ENCODE measurements at places on chromosomes 6 and 20.

- DNase-seq, result no peak
These were observed 127.4 kb upstream of the AFDN start for GRCh38 chr6:167699141-167699931.

GRCh38 chr6:23089981-23090380, 520.6 kb downstream of the HDGFL1 start:
- no peak for DNase-seq

GRCh38 chr6:154592199-154592860, 81.8 kb upstream of the CNKSR3 start:
- no peak for DNase-seq

GRCh38 chr6:123962508-123962907, 158.8 kb downstream of the NKAIN2 start:
- no peak for DNase-seq

GRCh38 chr20:9447182-9447581, 67.2 kb upstream of the LAMP5 start:
- DNase-seq, result no peak

- DNase-seq, result no peak
These were observed 216.5 kb upstream of the SNX9 start for GRCh38 chr6:157606516-157606915.

- no peak for DNase-seq
These were observed 1.4 kb upstream of the INSM1 start for GRCh38 chr20:20366551-20366875.

GRCh38 chr6:9292975-9293374, 857.6 kb upstream of the SLC35B3 start:
- DNase-seq, result no peak

DNA sequence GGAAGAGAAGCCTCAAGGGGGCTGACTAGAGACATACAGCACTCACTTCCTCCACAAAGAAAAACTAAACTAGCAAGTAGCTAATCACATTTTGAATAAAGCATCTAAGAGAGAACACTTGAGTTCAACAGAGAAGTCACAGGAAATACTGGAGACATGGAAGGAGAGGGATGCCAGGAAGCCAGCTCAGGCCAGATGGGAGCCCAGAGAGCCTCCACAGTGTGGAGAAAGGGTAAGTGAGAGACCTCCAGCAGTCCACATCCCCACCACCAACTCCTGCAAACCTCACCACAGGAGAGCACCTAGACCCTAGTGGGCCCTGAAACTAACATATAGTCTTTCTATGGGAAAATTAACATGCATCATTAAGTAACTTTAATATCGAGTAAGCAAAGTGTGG, 79.2 kb downstream of the EPM2A start:
- no peak for DNase-seq

- no peak for DNase-seq
These were observed 69.6 kb upstream of the ADGRF1 start for GRCh38 chr6:47111685-47112084.

DNA sequence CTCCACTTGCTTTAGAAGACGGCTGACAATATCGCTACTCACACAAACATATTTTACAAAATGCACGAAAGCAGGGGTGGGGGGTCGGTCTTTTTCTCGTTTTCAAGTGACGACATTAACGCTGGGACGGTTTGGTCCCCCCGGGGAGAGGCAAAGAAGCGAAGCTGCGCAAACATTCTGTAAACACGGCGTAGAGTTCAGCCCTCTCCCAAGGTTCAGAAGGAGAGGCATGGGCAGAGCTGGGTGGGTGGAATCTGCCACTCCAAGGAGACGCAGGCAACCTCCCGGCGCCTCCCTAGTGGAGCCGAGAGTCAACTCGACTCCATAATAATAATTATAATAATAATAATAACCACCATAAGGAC, 2.4 kb downstream of the NKX2-2 start:
- no peak for DNase-seq

- DNase-seq, result no peak
These were observed 230.3 kb downstream of the IBTK start for GRCh38 chr6:82017288-82017687.

DNA sequence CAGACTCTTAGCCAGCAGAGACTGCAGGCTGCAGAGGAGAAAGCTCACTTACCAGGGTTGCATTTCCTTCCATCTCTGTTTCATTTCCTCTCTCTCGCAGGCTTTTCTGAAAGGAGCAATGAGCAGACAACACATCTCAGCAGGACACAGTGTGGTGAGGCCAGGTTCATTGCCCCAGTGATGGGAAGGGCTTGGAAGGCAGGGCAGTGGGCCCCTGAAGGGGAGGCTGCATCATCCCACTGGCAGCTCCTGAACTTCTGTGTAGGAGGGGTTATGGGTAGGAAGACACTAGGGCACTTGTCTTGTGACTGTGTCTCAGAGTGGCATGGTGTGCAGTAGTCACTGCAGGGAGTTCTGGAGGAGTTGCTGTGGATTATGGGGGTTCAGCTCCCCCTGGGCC, 246.8 kb downstream of the QKI start:
- DNase-seq, result no peak

DNA sequence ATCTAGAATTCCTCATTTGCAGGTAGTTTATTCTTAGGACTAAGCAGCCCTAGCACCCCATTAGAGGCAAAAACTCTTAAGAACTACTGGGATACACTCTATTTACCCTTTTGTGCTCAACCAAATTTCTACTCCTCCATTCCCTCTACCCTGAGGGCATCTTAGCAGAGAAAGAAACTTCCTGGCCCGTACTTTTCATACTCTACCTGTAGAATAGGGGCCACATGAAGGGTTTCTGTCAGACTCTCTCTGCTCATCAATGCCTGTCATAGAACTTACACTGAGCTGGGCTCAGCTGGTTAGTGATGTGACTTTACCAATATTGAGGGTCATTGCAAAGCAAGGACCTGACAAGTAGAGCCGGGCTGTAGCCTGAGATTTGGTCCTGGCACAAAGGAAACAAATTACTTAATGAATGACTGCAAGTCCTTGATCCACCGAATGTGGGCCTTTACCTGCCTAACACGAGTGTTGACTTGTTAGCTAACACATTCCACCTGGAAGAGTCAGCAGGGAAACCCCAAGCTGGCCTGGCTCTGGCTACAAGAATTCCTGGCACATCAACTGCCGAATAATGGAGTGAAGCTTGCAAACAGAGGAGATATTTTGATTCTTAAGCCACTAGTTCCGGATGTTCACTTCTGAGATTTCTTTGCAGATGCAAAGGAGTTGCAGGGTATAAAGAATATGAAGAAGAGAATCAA, 280.5 kb upstream of the JAG1 start:
- DNase-seq, result no peak

GRCh38 chr6:144597511-144597910, 312.4 kb downstream of the UTRN start:
- DNase-seq, result no peak

GRCh38 chr6:13334953-13335352, 6.6 kb upstream of the TBC1D7 start:
- no peak for DNase-seq

DNA sequence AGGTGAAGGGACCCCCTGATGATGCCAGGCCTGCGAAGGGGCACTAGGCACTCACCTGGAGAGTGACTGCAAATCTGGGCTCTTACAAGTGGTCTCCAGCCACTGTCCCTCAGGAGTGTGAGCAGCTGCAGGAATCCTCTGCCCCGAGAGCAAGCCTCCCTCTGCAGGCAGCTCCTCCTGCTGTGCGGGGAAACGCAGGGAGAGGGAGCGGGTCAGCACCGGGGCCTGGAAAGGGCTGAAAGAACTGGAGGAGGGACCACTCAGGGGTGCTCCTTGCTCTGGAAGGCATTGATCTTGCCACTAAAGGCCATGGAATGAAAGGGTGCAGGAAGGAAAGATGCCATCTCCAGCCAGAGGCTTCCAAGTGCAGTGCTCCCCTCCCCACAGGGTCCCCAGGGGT, 168.0 kb downstream of the CDH4 start:
- DNase-seq, result no peak
